ENCODE measurements at places on chromosomes 1 and 21.

DNA sequence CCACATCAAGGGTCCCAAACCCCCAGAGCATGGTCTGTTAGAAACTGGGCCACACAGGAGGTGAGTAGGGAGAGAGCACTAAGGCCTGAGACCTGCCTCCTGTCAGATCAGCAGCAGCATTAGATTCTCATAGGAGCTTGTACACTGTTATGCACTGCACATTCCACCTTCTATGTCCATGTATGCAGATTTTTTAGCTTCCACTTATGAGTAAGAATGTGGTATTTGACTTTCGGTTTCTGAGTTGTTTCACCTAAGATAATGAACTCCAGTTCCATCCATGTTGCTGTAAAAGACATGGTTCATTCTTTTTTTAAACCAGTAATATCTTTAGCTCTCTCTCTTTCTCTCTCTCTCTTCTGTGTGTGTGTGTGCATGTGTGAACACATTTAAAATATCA, 663 bp upstream of the GBP6 start:
- no peak for DNase-seq

GRCh38 chr1:180633057-180634056, 1.5 kb downstream of the XPR1 start:
- no peak for DNase-seq

- DNase-seq: no peak
Observed at GRCh38 chr1:86259390-86259789, 102.8 kb upstream of the COL24A1 start.

DNA sequence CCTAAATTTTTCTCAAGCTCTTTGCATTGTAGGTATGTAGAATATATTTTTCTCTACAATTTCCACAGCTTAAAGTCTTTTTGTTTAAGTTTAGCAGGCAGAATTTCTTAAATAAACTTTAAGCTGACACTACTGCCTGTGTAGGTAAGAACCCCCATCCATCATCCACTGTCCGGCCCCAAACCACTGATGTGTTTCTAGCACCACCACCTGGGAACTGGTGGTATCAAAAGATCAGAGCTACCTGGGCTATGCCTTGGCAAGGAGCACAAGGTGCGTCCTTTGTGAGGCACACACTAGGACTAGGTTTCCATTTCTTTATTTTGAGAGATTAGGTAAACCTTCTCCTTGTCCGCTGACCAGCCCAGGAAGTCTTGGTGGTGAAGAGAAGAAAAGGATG, 10.5 kb upstream of the LELP1 start:
- DNase-seq: no peak

GRCh38 chr1:66250075-66250474, 283.9 kb upstream of the SGIP1 start:
- DNase-seq: no peak

All from CD4-positive, alpha-beta T cell treated with Interleukin-15 for 4 hours (primary cell).